ENCODE measurements at places on chromosomes 6 and 20. TPM values are rescaled to one million over a fixed set of nuclear protein-coding genes. Genes with fewer than 3 reads are reported as not detected.

The CCM2L gene
- polyA plus RNA-seq = 4.2 TPM

GRCh38 chr6:57108691-57109090, 18.7 kb downstream of the ZNF451 start:
- DNase-seq = no peak

The TRIM31 gene
- polyA plus RNA-seq = not detected

GRCh38 chr6:28446818-28447511, 3.7 kb upstream of the ZSCAN23 start:
- DNase-seq = no peak

- DNase-seq = no peak
Measured at GRCh38 chr20:35991142-35991771, 22.9 kb downstream of the CNBD2 start.

DNA sequence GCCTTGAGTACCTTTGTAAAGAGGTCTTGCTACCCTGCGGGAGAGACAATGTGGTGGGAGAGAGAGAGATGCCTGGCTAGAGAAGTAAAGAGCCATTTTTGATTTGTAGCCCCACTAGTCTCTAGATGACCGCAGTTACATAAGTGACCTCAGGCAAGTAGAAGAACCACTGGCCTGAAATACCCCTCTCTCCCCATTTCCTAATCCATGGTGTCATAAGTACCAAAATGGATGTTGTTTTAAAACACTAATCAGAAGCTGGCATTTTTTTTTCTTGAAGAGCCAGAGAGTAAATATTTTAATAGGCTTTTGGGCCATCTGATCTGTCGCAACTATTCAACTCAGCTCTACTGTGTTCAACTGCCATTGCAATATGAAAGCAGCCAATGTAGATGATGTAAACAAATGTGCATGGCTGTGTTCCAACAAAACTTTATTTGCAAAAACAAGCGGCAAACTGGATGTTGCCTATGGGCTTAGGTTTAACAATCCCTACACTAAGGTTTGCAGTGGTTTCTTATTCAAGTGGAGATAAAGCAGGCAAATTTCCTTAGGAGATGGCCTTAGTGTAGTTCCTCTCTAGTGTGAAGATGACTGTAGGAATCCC, 36.5 kb downstream of the RARS2 start:
- no peak for DNase-seq

GRCh38 chr6:44129841-44130322, 2.5 kb downstream of the TMEM63B start:
- DNase-seq = no peak

DNA sequence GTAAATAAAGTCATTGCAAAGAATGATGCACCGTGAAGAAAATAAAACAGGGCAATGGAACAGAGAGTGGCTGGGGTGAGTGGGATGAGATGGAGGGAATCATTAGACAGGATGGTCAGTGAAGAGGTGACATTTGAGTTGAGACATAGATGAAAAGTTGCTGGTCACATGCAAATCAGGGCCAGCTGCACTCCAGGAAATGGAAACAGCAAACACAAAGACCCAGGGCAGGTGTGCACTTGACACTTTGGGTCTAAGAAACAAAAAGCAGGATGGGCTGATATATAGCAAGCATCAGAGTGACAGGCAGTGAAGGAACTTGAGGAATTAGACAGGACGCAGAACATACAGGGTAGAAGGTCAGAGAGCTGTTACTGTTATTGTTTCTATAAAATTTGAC, 171.5 kb upstream of the RIPOR2 start:
- DNase-seq = no peak

The LGSN gene
- not detected for polyA plus RNA-seq

DNA sequence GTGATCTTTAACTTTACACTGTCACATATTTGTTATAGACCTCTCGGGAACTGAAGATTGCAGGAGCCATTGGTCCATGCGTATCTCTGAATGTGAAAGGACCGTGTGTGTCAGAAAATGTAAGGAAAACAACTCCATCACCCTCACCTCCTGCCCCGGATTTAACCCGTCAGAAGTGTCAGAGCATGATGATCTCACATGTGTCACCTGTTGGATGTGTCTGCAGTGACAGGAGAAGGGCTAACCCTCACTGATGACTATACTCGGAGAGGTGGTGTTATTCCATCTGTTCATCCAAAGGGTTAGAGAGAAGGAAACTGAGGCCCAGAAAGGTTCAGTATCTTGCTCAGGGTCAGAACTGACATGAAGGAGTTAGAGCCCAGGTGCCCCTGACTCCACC, 24.9 kb downstream of the SEC23B start:
- no peak for DNase-seq

DNA sequence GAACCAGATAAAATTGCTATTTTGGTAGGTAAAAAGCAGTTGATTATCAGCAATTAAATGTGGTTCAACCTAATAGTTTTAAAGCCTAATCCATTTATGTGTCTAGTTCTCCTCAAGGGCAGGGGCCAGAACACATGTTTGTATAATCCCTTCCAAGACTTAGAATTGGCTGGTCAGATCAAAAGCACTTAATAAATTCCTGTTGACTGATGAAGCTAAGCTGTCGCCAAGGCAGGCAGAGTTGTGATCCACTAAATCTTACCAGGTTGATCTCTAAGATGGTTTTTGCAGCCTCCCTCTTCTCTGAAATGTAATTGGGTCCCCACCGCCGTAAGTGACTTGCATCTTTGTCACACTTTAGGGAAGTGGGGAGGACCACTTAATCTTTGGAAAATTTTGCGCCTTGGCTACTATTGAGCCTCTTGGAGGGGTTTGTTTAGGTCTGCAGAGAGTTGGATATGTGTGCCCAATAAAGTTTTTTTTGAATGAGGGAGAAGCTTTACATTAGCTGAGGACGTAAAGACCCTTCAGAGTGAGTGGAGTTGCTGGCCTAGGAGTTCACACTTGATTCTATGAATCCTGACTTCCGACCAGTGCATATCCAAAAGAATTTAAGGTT, 65.9 kb downstream of the PHF20 start:
- DNase-seq = no peak

GRCh38 chr6:49979584-49979983, 10.2 kb upstream of the DEFB113 start:
- no peak for DNase-seq

DNA sequence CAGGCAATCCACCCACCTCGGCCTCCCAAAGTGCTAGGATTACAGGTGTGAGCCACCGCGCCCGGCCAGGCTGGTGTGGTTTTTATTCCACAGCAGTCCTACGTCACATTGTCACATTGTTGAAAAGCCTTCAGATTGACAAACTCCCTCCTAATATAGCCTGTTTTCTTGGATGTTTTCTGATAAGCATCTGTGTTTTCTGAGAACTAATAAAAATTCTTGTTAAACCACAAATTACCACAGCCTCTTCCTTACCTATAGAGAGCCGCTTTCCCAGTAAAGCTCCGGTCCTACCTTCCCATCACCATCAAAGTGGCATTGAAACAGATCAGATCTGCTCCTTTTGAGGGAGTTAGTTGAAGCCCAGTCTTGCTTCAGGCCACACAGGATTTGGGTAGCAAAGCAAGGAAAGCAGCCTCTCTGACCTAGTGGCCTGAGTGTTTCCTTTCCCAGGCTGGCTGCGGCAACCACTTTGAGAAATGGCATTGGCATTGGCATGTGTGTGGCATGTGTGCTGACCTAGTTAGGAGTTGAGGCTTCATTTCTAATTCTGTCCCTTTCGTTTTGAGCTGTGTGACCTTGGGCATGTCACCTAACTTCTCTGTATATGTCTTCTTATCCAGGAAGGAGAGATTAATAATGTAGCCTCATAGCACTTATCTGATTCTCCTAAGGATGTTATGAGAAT, 1.7 kb upstream of the PKIG start:
- DNase-seq = no peak

DNA sequence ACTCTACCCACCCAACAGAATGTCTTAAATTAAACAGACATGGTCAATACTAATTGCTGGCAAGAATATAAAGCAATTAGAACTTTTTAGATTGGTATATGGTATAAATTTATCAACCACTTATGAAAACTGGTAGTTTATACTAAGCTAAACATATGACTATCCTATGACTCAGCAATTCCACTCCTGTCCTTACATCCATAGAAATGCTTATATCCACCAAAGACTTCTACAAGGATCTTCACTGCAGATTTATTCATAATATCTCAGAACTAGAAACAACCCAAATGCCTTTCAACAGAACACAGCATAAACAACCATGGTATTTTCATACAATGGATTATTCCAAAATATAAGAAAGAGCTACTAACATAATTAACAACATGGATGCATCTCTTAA, 4.6 kb downstream of the ZNF184 start:
- no peak for DNase-seq

- DNase-seq = no peak
Measured at GRCh38 chr20:63236116-63236837, 572 bp downstream of the BIRC7 start.

GRCh38 chr20:49268600-49269365, 9.1 kb downstream of the ZNFX1 start:
- no peak for DNase-seq

DNA sequence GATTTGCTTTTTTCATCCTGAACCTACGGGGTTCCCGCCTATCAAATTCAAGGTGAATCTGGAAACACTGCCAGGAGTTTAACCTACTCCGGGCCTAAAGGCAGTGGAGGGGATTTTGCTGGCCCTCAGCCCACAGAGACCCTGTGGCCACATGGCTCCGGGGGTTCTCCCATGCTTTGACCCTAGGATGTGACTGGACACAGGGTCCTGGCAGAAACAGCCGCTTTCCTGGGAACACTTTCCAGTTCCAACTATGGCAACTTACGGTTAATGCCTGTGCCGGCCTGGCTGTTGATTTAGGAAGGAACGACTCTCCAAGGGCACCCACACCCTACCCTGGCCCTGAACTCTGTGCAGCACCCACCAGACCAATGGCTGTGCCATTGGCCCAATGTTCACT, 141.7 kb upstream of the RPS6KA2 start:
- DNase-seq = no peak

GRCh38 chr20:42714298-42715141, 475.2 kb downstream of the PTPRT start:
- no peak for DNase-seq

DNA sequence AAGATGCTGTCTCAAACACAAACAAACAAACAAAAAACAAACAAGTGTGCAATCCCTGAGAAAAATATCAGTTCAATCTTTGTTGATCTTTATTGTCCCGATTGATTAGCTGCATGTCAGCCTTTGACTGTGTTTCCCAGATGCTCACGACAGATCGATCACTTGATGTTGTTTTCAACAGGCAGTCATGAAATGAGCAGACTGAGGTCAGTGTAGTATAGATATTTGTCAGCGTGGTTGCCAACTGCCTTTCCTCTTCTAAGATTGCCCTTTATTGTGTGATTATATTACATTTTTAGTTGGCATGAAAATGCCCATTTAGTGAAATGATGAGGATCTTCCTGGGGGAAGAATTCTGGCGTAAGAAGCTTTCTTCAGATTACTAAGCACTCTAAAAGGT, 25.6 kb downstream of the UTRN start:
- DNase-seq = no peak

DNA sequence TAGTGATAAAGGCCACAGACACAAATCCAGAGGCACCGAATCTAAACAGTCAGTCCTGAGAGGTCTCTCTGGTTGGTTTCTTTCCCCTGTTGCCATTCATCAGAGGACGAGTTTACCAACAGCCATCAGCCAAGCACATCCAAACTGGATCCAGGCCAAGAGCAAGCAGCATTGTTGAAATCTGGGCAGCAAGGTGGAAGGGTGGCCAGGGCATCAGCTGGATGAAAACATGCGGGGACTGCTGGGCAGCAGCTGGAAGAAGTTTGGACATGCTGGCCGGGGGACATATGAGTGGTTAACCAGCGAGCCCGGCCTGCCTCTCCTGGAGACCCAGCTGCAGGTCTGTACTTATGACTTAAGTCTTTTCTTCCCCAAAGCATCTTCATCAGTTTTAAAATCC, at the start of gene SMIM28:
Gene SMIM28 (plus strand): TSS at position 62 of the 400 bp plus-strand sequence. CDS start 168 bp downstream, at position 230.
- no peak for DNase-seq

The COL19A1 gene
- polyA plus RNA-seq = 5.3 TPM

GRCh38 chr20:6014017-6014416, 39.8 kb downstream of the LRRN4 start:
- no peak for DNase-seq

The CDH22 gene
- 0.25 TPM for polyA plus RNA-seq

DNA sequence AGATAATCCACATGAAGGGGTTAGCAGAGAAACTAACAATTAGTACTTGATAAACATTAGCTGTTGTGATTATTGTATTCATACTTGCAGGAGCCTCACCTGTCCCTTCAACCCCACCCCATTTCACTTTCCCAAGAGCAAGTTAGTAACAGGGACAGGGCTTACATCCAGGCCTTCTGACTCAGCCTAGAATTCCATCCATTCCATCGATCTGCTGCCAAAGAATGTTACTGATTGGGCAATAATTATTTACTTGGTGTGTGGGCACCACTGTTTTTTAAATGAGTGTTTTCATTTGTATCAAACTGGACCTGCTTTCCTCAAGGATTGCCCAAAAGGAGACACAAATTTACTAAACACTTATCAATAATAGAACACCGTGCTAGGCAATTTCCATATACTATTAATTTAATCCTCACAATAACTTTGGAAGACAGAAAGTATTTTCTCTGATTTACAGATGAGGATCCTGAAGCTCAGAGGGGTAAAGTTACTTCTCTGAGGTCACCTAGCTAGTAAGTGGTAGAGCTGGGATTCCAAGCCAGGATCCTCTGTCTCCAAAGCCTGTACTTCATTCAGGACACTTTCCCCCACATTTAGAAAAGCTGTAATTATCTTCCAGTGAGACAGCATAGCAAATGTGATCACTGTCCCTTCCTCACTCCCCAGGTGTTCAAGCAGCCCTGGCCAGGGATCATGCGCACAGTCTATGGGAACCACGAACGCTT, 32.8 kb downstream of the GSS start:
- DNase-seq = no peak

The NRSN1 gene
- polyA plus RNA-seq = 0.17 TPM

The SYNGAP1 gene
- polyA plus RNA-seq = 14.8 TPM

GRCh38 chr6:153023977-153024708, 21.6 kb upstream of the MTRF1L start:
- DNase-seq = peak; percentile 45

The SPATA25 gene
- 6.7 TPM for polyA plus RNA-seq

DNA sequence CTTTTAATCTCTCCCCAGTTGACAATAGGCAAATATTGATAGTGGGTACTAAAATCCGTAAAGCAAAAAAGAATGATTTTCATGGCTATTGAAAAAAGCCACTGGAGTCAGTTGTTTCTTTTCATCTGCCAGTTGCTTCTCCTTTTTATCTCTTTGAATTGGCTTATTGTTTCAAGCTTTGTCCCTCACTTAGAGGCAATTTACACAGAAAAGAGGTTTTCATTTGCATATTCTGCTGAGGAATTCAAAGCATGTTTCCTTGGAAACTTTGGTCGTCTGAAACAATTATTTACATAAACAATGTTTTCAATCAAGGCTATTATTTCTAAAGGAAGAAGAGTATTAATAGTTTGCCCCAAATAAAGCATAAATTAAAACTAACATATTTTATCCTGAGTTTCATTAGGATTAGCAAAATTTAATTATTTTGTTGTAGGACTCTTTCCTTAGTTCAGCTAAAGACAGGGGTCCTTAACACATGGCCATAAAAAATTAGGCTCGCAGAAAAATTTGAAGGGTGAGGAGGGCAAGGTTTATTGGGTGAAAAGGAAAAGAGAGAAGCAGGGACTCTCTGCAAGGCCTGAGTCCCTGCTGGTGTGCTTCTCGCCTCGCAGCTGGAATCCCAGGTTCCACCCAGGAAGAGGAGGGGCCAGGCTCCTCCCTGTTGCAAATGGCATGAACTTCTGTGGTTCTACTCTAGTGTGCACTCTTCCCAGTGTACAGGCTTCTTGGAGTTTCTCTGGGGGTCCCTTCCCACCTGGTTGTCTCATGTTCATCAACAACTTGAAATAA, 138.8 kb upstream of the LAMA2 start:
- no peak for DNase-seq

GRCh38 chr6:42569102-42570028, 5.5 kb downstream of the UBR2 start:
- no peak for DNase-seq

- DNase-seq = no peak
Measured at GRCh38 chr6:130760006-130760405, 67.2 kb upstream of the SMLR1 start.

Data from muscle of arm (tissue), 14 donors.